ENCODE measurements at places on chromosomes 16 and 17.

DNA sequence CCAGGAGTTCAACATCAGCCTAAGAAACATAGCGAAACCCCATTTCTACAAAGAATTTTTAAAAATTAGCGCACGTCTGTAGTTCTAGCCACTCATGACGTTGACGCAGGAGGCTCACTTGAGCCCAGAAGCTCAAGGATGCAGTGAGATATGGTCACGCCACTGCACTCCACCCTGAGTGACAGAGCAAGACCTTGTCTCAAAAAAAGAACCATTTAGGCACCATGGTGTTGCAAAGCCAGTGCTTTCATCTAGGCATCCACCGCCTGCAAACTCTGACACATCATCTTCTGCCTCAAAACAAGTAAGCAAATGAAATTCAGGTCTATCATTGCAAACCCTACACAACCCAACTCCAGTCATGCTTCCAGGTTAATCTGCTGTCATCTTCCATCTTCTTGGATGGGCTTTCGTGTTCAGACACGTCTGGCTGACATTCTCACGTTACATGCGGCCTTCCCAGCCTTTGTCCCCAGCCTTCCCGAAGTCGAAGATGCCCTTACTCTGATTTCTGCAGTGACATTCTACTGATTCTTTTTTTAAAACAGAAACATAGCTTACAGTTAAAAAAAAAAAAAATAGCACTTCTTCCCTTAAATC lies 8.9 kb downstream of the ANKRD11 start:
- DNase-seq, result no peak

DNA sequence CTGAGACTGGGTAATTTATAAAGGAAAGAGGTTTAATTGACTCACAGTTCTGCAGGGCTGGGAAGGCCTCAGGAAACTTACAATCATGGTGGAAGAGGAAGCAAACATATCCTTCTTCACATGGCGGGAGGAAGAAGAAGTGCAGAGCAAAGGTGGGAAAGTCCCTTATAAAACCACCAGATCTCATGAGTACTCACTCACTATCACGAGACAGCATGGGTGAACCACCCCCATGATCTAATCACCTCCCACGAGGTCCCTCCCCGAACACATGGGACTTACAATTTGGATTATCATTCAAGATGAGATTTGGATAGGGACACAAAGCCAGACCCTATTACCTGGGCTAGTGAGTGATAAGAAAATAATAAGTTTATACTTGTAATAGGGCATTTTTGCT lies 70.6 kb upstream of the HS3ST2 start:
- DNase-seq, result no peak

DNA sequence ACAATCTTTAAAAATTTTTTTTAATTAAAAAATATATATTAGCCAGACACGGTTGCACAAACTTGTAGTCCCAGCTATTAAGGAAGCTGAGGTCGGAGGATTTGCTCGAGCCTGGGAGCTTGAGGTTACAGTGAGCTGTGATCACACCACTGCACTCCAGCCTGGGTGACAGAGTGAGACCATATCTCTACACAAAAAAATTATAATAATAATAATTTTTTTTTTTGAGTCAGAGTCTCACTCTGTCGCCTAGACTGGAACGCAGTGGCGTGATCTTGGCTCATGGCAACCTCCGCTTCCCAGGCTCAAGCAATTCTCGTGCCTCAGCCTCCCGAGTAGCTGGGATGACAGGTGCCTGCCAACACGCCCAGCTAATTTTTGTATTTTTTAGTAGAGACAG lies 23.8 kb downstream of the LITAF start:
- DNase-seq, result no peak

- DNase-seq, result no peak
Measured at GRCh38 chr16:65279576-65279975, 157.7 kb upstream of the CDH11 start.

- DNase-seq, result no peak
Measured at GRCh38 chr17:42199416-42200011, 5.2 kb upstream of the GHDC start.

- no peak for DNase-seq
Measured at GRCh38 chr16:28882551-28883160, 4.4 kb downstream of the ATP2A1 start.

- DNase-seq, result no peak
Measured at GRCh38 chr16:67763066-67763465, 43.3 kb downstream of the RANBP10 start.

- DNase-seq, result no peak
Measured at GRCh38 chr17:59561042-59561441, 4.4 kb upstream of the DHX40 start.

GRCh38 chr17:16007439-16007838 lies 7.8 kb downstream of the TTC19 start:
- DNase-seq, result no peak

- no peak for DNase-seq
Measured at GRCh38 chr16:23941025-23941424, 105.2 kb downstream of the PRKCB start.

GRCh38 chr17:82266142-82266541 lies 7.4 kb downstream of the CSNK1D start:
- no peak for DNase-seq
